T-cell (primary cell): ENCODE measurements at places on chromosomes 12 and 14. TPM values are rescaled to one million over a fixed set of nuclear protein-coding genes. Genes with fewer than 3 reads are reported as not detected.

GRCh38 chr12:13835652-13836051, 145.8 kb downstream of the GRIN2B start:
- no peaks in the 10 kb centered on the region for H3K27me3 ChIP-seq
- H3K36me3 ChIP-seq, result no peaks in the 10 kb centered on the region
- H3K4me3 ChIP-seq, result no peak overlapping the region
- H3K4me1 ChIP-seq, result no peaks in the 10 kb centered on the region
- H3K27ac ChIP-seq, result no peak overlapping the region

RNF34 gene
- total RNA-seq, result 71.8 TPM

DNA sequence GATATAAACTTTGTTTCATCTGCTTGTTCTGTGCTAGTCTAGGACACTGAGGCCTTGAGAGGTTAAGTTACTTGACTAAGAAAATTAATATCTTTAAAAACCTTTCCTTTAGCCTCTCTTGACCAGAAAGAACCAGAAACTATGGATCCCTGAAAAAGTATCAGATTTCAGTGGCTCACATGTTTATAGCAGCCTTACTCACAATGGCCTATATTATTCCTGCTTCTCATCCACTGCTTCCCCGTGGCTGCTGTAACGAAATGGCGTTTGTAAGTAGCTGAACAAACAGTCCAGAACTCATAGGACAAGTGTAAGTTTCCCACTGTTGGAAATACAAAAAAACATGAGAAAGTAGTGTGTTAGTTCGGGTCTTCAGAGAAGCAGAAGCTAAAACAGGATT, 3.2 kb upstream of the PYGL start:
- H3K27me3 ChIP-seq, result peaks cover 29% of the 10 kb centered on the region
- H3K4me3 ChIP-seq, result no peak overlapping the region
- no peaks in the 10 kb centered on the region for H3K36me3 ChIP-seq
- no peak for DNase-seq
- no peak overlapping the region for H3K27ac ChIP-seq
- peaks cover 19% of the 10 kb centered on the region for H3K4me1 ChIP-seq

GRCh38 chr14:81384900-81385299, 15.2 kb downstream of the STON2 start:
- H3K27ac ChIP-seq, result no peak overlapping the region
- no peaks in the 10 kb centered on the region for H3K4me1 ChIP-seq

- no peak overlapping the region for H3K27ac ChIP-seq
- H3K4me3 ChIP-seq, result no peak overlapping the region
- H3K4me1 ChIP-seq, result no peaks in the 10 kb centered on the region
- no peaks in the 10 kb centered on the region for H3K36me3 ChIP-seq
- H3K27me3 ChIP-seq, result no peaks in the 10 kb centered on the region
- DNase-seq, result no peak
Observed at GRCh38 chr14:50544911-50545310, 12.5 kb upstream of the MAP4K5 start.

HAL gene
- 0.54 TPM for total RNA-seq

- H3K27me3 ChIP-seq, result no peaks in the 10 kb centered on the region
- no peaks in the 10 kb centered on the region for H3K36me3 ChIP-seq
- no peak overlapping the region for H3K27ac ChIP-seq
Observed at GRCh38 chr14:68458840-68459469, 333.9 kb downstream of the ZFP36L1 start.

- H3K4me3 ChIP-seq, result no peak overlapping the region
- no peak overlapping the region for H3K27ac ChIP-seq
- H3K27me3 ChIP-seq, result no peaks in the 10 kb centered on the region
- no peak for DNase-seq
Observed at GRCh38 chr12:41536813-41537490, 348.8 kb downstream of the PDZRN4 start.
